T-helper 1 cell (primary cell): ENCODE measurements at places on chromosomes 4 and X.

GRCh38 chrX:143296521-143296920 lies 220.8 kb downstream of the SPANXN3 start:
- DNase-seq, result no peak

GRCh38 chrX:71053217-71053621 lies 14.9 kb downstream of the SNX12 start:
- peak; percentile 56 for DNase-seq

DNA sequence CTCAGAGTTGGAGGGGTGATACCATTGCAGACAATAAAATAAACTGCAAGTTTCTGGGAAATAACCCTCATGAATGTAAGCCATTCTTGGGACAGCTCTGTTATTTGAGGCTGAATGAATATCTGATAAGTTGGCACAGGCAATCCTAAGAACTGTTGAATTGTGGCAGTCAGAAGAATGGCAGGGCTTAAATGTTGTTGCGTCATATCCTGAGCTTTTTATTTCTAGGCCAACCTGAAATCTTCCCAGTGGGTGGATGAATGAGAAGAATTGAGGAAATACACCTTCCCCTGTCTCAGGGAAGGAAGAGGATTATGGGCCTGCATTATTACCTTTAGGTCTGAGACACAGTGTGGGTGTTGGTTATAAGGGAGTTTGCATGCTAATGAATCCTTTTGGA lies 64.4 kb upstream of the C4orf54 start:
- DNase-seq, result no peak

DNA sequence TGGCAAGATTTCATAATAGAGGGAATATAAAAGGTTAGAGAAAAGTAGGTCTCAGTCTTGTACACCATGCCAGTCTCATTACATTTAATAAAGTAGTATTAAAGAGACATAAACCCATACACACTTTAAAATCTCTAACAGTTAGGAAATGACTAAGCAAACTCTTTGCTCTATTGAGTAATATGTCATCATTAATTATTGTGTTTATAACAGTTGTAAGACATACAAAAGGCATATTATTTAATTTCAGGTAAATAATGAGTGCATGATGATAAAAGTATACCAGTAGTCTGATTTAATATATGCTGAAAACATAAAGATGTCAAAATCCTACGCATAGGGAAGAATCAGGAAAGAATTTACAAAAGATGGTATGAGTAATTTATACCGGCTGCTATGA lies 31.0 kb upstream of the FGG start:
- DNase-seq, result no peak

- DNase-seq, result no peak
Observed at GRCh38 chrX:3094261-3094660, 53.0 kb downstream of the ARSF start.

GRCh38 chr4:176443117-176443516 lies 123.4 kb downstream of the SPCS3 start:
- no peak for DNase-seq

DNA sequence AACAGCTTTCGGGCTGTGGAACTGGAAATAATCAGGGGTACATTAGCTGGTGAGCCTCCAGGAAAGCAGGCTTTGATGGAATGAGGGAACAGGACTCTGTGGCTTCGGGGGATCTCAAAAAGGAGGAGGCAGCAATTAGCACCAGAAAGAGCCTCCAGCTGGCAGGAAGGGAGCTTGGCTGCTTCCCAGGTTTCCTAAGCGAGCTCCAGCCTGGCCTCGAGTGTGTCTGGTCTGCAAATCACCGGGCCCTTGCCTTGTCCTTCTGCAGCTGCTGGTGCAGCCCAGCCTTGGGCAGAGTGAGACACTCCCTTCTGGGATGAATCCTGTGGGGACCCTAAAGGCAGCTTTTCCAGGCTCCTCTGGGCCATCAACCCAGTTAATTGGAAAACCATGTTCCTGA lies 10.7 kb upstream of the PDHA1 start:
- DNase-seq, result no peak

DNA sequence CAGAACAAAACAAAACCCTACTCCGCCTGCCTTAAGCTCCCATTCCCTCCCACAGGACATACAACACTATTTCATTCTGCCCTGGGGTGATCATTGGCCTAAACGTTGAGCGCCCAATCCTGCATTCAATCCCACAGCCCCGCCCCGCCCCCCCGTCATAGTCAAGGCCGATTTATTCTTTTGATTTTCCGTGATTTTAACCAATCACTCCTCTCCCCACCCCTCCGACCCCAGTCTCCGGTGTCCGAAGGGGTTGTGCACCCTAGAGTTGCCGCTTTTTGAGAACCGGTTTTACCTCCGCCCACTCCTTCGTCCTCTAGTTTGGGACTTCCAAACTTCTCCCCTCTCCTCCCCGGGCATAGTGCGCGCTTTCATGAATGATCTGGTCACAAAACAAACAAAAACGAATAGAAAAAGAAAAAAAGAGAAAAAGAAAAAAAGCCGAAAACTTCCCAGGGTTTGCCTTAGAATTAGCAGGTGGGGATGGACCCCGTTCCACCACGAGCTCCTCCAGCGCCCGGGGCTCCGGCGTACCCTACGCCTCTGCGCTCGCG lies 446 bp upstream of the UBE2A start:
- peak; percentile 1 for DNase-seq

GRCh38 chr4:148965080-148965479 lies 522.9 kb upstream of the NR3C2 start:
- no peak for DNase-seq

- no peak for DNase-seq
Observed at GRCh38 chr4:18798123-18798522, 776.6 kb upstream of the LCORL start.
